Stomach (tissue), 19 donors: ENCODE measurements at places on chromosomes 5 and 9. TPM values are rescaled to one million over a fixed set of nuclear protein-coding genes. Genes with fewer than 3 reads are reported as not detected.

DNA sequence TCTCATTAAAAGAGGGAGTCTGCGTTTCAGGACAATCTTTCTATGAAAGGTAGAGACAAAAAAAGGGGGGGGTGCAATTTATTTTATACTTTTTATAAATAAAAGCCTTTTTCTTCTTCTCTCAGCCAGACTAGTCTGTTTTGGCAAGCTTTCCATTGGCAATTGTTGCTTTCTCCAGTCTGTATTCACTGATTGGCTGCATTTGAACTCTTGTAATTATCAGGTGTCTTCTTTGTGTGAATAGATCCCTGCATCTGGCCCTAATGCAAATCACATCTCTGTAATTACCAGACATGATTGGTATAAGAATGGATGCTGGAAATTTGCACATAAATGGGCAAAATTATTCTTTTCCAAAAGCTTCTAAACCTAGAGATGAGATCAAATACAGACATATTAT is 7.6 kb upstream of the EQTN start:
- no peak for DNase-seq

GRCh38 chr9:69149321-69149807 is 24.7 kb upstream of the TJP2 start:
- peak; percentile 55 for DNase-seq

- DNase-seq = no peak
These were observed 3.1 kb upstream of the RPL37 start for GRCh38 chr5:40838086-40838485.

DNA sequence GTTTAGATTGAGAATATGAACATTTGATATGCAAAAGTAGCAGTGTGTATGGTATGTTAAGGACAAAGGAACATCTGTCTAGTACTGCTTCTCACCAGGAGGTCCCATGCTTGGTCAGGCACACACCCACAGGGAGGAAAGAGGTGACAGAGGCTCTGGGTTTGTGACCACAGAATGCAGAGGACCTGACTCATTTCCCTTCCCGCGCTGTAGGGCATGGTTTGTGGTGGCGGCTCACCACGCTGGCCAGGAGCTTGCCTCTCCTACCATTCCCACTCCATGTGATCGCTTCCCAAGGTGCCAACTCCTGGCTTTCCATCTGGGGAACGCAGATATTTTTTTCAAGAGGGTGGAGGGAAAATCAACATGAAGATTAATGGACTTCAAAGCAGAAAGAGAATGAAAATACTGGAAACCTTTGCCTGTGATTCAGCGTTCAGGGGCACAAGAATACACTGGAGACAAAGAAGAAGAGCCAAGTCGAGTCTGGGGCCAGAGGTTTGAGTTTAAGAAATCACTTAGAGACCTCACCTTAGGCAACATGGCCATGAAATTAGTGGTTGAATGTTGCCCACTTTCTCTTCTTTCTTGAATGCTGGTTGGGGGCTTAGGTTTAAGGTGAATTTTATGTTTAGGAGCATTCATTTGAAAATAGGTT is 477.8 kb downstream of the CCDC171 start:
- DNase-seq = no peak

DNA sequence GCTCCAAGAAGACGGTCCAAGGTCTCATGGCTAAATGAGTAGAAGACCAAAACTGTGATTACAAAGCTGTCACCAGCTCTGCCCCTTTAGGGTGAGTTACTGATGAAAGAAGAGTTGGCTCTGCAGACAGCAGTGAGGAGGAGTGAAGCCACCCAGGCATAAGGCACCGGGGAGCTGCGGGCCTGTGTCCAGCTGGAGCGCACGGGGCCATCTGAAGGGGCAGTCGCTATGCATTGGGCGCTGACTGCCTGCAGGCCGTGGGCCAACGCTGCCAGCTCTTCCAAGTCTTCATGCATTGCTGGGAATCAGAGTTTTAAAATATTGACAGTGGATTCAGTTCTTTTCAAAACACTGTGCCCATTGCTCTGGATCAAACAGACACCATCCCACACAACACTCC is 70.3 kb downstream of the DAPK1 start:
- DNase-seq = no peak

DNA sequence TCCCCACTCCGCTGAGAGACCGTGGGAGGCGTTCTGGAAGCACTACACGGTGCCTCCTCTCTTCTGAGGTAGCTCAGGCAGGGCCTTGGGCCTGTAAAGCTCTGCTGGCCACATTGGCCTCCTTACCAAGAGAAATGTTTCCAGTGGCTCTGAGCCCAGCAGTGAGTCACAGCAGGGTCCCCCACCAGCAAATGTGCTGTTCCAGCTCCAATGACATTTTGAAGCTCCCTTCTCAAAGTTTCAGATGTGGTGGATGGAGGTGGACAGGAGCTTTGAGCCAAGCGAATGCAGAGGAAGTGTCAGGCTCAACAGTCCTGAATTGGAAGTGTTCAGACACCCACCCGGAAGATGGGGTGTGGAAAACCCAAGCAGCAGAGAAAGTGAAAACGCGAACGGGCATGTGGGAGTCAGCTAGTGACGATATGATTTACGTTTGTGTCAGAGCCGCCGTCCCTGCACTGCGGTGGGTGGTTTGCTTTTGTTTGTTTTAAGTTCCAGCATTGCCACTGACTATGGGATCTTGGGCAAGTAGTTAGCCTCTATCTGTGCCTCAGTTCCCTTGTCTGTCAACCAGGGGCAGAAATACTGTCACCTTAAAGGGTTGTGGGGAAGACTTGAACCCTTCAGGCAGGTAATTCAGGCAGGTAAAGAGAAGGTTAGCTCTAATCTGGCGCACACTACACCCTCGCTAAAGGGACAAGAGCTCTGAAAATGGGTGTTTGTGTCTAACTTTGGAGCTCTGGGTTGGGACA is 38.2 kb downstream of the C5orf15 start:
- no peak for DNase-seq

GRCh38 chr5:6805841-6806240 is 92.6 kb downstream of the TENT4A start:
- DNase-seq = no peak

- no peak for DNase-seq
These were observed 28.7 kb upstream of the TIMD4 start for GRCh38 chr5:156991714-156992113.

The ANGPTL2 gene
- total RNA-seq = 26.3 TPM
